Skeletal muscle tissue (tissue), 5 donors: ENCODE measurements at places on chromosomes 5 and 9. TPM values are rescaled to one million over a fixed set of nuclear protein-coding genes. Genes with fewer than 3 reads are reported as not detected.

PCDHAC2 gene
- total RNA-seq, result 2.1 TPM

LURAP1L gene
- total RNA-seq, result 14.1 TPM

ALDOB gene
- not detected for total RNA-seq

LCN12 gene
- not detected for total RNA-seq

CORO2A gene
- under 0.01 TPM for total RNA-seq

MARCHF3 gene
- total RNA-seq, result 18.8 TPM

ZNF483 gene
- 8.9 TPM for total RNA-seq

HAND1 gene
- not detected for total RNA-seq

PRRC1 gene
- 34.4 TPM for total RNA-seq

MXD3 gene
- 5.7 TPM for total RNA-seq

PHF24 gene
- total RNA-seq, result under 0.01 TPM

MTRR gene
- total RNA-seq, result 29.7 TPM

BASP1 gene
- 12.5 TPM for total RNA-seq

MYMK gene
- 8.9 TPM for total RNA-seq

ZNF608 gene
- total RNA-seq, result 31.3 TPM

CKMT2 gene
- 92.9 TPM for total RNA-seq

GMCL2 gene
- total RNA-seq, result not detected

SUSD3 gene
- total RNA-seq, result 2.6 TPM

ZFP2 gene
- total RNA-seq, result 1.6 TPM

CDH9 gene
- not detected for total RNA-seq

SLC27A6 gene
- total RNA-seq, result 1.6 TPM

C5orf58 gene
- not detected for total RNA-seq

PTPN3 gene
- total RNA-seq, result 7.8 TPM

SLC22A4 gene
- total RNA-seq, result 3.1 TPM

GADD45G gene
- 2.1 TPM for total RNA-seq

CCL19 gene
- total RNA-seq, result not detected

HEMGN gene
- total RNA-seq, result 7.3 TPM

RNF183 gene
- not detected for total RNA-seq

LARP1 gene
- total RNA-seq, result 24.0 TPM

MIER3 gene
- total RNA-seq, result 18.8 TPM

CNTFR gene
- 3.1 TPM for total RNA-seq

BNC2 gene
- 10.4 TPM for total RNA-seq

C5orf52 gene
- not detected for total RNA-seq

CCNO gene
- not detected for total RNA-seq

GLRA1 gene
- total RNA-seq, result not detected

PCDHA9 gene
- total RNA-seq, result 0.52 TPM

ZNF454 gene
- 4.2 TPM for total RNA-seq

SLC46A2 gene
- under 0.01 TPM for total RNA-seq

MEGF9 gene
- total RNA-seq, result 6.8 TPM

COL23A1 gene
- 0.52 TPM for total RNA-seq

AOPEP gene
- 48.0 TPM for total RNA-seq

CXCL14 gene
- total RNA-seq, result 19.8 TPM

IQGAP2 gene
- total RNA-seq, result 11.5 TPM

PCDHGA7 gene
- total RNA-seq, result 3.7 TPM

NRARP gene
- total RNA-seq, result 2.1 TPM

ANKRD31 gene
- total RNA-seq, result under 0.01 TPM
